ENCODE measurements at places on chromosomes 5 and 9.

DNA sequence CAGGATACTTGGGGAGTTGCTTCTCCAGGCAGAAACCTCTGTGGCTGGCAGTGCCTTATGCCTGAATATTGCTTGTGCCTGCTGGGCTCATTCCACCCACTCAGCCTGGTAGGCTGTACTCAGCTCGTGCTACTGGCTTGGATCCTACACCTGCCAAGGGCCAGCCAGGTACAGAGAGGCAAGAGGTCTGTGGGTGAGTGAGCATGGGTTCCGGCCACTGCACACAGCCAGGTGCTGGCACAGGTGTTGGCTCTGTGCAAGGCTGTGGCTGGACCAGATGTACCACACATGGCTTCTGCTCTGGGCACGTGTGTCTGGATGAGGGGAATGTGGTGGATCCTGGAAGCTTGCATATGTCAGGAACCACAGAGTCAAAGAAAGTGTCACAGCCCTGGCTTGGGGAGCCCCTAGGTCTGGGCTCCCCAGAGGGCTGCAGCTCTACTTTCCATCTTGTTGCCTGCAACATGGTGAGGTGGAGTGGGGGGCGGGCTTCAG is 76.7 kb upstream of the C6 start:
- DNase-seq: no peak

DNA sequence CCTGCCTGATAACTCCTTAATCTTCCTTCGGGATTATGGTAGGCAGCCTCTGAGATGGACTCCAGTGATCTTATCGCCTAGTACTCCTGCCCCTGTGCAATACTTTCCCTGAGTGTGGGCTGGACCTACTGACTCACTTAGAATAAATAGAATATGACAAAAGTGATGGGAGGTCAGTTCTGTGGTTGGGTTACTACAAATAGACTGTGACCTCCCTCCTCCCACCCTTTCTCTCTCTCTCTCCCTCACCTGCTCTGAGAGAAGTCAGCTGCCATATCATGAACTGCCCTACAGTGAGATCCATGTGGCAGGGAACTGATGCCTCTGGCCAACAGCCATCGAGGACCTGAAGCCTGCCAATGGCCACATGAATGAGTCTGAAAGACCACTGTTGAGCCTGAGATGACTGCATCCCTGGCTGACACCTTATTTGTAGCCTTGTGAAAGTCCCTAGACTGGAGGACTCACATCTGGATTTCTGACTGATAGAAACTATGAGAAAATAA is 31.7 kb downstream of the NRG2 start:
- no peak for DNase-seq

GRCh38 chr5:45089870-45090269 is 281.1 kb downstream of the MRPS30 start:
- no peak for DNase-seq

DNA sequence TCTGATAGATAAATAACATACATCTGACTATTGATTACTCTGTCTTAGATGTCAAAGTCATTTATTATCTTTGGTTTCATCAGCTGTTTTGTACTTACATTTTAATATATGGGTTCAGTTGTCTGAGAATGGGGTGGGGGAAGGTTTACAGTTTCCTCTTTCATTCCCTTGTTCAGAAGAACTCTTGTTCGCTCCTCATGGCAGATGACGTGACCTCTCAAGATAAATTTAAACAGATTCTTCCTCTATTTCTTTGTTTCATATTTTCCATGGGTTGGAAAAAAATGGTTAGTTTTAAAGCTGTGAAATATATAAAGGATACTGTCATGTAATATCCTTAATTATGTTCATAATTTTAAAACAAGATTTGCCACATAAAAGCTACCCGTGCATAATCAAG is 61.4 kb downstream of the TSSK1B start:
- no peak for DNase-seq

- DNase-seq: no peak
These were observed 69.1 kb downstream of the GDNF start for GRCh38 chr5:37770786-37771185.

DNA sequence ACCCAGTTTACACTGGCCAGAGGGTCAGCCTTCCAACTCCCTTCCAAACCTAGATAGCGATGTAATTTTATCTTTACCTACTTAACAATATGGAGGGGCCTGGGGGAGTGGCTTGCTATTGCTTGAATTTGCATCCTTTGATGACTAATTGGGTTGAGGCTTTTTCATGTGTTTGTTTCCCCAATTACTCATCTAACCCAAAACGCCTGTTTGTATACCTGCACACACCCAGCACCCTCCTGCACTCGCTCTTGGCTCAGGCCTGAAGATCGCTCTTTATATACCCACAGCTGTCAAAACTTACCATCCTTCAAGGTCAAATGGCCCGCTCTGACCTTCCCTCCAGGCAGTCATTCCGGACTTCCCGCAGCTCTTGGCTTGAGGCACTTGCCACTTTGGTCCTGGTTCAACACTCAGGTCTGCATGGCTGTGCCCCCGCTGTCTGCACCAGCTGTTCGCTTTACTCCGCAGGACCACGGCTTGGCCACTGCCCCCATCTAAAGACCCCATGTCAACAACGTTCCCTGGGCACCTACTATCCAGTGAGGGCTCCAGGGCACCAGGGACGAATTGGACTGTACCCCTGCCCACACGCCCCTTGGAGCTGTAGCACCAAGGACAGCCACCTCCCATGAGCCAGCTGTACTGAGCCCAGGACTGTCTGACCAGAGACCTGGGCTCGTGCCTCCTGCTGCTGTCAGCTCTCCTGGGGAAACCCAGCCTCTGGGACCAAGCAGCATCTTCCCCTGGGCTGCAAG is 76.1 kb upstream of the ADAMTS2 start:
- no peak for DNase-seq

DNA sequence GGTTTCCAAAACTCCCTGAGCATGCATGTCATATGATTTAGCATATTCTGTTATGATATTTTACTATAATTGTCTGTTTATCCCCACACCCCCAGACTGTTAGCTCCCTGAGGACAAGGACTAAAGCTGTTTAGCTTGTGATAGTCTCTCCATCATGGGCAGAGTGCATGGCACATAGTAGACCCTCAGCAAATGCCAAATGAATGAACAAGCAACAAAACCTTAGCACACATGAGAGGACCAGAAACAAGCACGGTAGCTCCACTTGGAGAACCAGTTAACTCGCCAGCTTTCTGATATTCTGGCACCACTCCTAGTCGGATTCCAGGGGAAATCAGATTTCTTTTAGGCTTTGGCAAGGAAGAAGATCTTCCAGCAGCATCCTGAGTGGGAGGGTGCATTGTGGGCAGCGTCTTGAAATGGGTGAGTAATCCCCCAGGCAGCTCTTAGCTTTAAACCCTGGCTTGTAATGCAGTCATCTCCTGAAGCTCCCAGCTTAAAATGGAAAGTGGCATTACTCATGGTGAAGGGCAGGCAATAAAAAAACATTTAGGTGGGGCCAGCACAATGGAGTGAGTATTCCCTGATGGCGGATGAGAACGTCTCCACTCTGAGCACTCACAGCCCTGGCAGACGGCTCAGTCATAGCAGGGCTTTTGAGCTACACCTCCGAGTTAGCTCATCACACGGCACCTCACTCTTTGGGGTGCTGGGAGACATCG is 41.1 kb downstream of the FGF1 start:
- DNase-seq: no peak

GRCh38 chr5:142405023-142405422 is 80.2 kb upstream of the SPRY4 start:
- no peak for DNase-seq

GRCh38 chr5:147203213-147203612 is 31.6 kb upstream of the STK32A start:
- DNase-seq: no peak

- DNase-seq: no peak
These were observed 46.7 kb downstream of the WNK2 start for GRCh38 chr9:93230601-93231000.

GRCh38 chr5:31888564-31888963 is 249.6 kb downstream of the PDZD2 start:
- no peak for DNase-seq

DNA sequence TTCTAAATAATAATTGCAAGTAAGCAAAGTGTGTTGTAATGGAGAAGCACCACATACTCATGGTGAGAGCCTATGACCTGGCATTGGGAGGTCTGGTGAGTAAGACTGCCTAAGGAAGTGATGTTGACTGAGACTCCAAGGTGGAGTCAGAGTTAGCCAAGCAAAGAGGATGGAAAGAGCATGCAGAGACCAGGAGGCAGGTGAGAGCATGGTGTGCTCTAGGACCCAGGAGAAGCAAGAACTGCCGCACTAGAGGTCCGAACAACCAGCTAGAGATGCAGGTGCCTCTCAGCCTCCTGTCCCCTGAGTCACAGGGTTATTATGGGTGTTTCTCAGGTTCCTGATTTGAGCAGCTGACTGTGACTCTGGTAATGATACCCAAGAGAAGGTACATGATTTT is 27.3 kb downstream of the ANP32B start:
- no peak for DNase-seq

Measured in GDM1 (cell line).